ENCODE measurements at places on chromosomes 12 and 14. TPM values are rescaled to one million over a fixed set of nuclear protein-coding genes. Genes with fewer than 3 reads are reported as not detected.

Gene ACSM4
- not detected for total RNA-seq

Gene OVCH1
- total RNA-seq, result 0.20 TPM

Gene FSCB
- total RNA-seq, result not detected

Gene ABHD12B
- total RNA-seq, result not detected

Gene FAM181A
- total RNA-seq, result not detected

Gene BHLHE41
- 4.9 TPM for total RNA-seq

Gene TRIM9
- total RNA-seq, result 5.3 TPM

Gene EML5
- not detected for total RNA-seq

Gene KRT85
- total RNA-seq, result not detected

Gene TC2N
- total RNA-seq, result 3.6 TPM

Gene PRPH
- total RNA-seq, result 0.73 TPM

Gene MTA1
- total RNA-seq, result 70.3 TPM

Gene TSPAN19
- total RNA-seq, result not detected

Gene ZNF140
- 15.9 TPM for total RNA-seq

Gene HSPB8
- 10.9 TPM for total RNA-seq

Gene EEF1AKMT3
- total RNA-seq, result 9.0 TPM

Gene NELL2
- 0.49 TPM for total RNA-seq

Gene KCNH3
- total RNA-seq, result 0.12 TPM

Gene MEG3
- 35.4 TPM for total RNA-seq

Gene GOLGA3
- 74.8 TPM for total RNA-seq
